ENCODE measurements at places on chromosomes 12 and 14. TPM values are rescaled to one million over a fixed set of nuclear protein-coding genes. Genes with fewer than 3 reads are reported as not detected.

GRCh38 chr14:38168416-38168815 is 39.3 kb upstream of the SSTR1 start:
- H3K27ac ChIP-seq = no peak overlapping the region
- no peaks in the 10 kb centered on the region for H3K4me1 ChIP-seq
- H3K27me3 ChIP-seq = no peaks in the 10 kb centered on the region
- no peak for DNase-seq
- no peaks in the 10 kb centered on the region for H3K36me3 ChIP-seq

Gene SPTB
- 0.88 TPM for total RNA-seq

Gene INHBC
- not detected for total RNA-seq

- no peak overlapping the region for H3K4me3 ChIP-seq
- H3K4me1 ChIP-seq = no peaks in the 10 kb centered on the region
- DNase-seq = no peak
These were observed 41.8 kb upstream of the DCD start for GRCh38 chr12:54689984-54690383.

GRCh38 chr14:75543253-75543652 is 21.0 kb downstream of the BATF start:
- H3K27me3 ChIP-seq = no peaks in the 10 kb centered on the region
- H3K36me3 ChIP-seq = no peaks in the 10 kb centered on the region
- no peak overlapping the region for H3K4me3 ChIP-seq
- H3K4me1 ChIP-seq = no peaks in the 10 kb centered on the region

- peak overlapping the region; percentile 61 for H3K27ac ChIP-seq
- peak overlapping the region; percentile 33 for H3K4me3 ChIP-seq
- no peaks in the 10 kb centered on the region for H3K27me3 ChIP-seq
- H3K4me1 ChIP-seq = no peaks in the 10 kb centered on the region
These were observed 44.7 kb upstream of the SINHCAF start for GRCh38 chr12:31370531-31371255.

DNA sequence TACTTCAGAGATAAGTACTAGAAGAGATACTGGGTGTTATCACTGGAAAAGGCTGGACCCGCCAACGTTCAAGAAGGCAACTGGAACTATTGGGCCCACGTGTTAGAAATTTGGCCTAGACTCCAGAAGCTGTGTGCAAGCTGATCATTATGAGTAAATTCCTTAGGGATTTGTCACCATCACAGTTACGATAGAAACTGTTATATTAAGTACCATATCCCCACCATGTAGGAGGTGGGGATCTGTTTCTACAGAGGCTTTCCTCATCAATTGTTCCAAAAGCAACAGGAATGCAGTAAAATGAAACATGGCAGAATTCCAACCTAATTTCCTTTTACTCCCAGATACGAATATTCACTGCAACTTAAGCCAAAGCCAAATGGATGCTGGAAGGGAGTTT is 170.7 kb downstream of the NOVA1 start:
- no peaks in the 10 kb centered on the region for H3K4me1 ChIP-seq
- no peak overlapping the region for H3K27ac ChIP-seq
- no peak overlapping the region for H3K4me3 ChIP-seq
- DNase-seq = no peak
- no peaks in the 10 kb centered on the region for H3K27me3 ChIP-seq

Gene CINP
- 28.8 TPM for total RNA-seq

DNA sequence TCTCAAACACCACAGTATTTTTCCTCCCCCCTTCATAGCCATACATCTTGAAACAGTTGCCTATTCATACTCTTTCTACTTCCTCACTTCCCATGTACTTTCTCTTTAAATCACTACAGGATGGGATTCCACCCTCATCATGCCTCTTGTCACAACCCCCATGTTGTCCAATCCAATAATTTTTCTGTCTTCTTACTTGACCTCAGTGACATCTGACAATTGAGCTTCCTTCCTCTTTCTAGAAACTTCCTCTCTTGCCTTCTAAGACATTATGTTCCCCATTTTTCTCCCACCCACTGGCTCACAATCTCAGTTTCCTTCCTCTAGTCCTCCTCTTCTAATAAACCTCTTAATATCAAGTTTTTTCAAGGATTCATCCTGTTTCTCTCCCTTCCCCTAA is 5.3 kb downstream of the C2CD5 start:
- no peaks in the 10 kb centered on the region for H3K36me3 ChIP-seq
- peaks cover 13% of the 10 kb centered on the region for H3K4me1 ChIP-seq

Gene SLCO1B1
- total RNA-seq = 0.15 TPM

DNA sequence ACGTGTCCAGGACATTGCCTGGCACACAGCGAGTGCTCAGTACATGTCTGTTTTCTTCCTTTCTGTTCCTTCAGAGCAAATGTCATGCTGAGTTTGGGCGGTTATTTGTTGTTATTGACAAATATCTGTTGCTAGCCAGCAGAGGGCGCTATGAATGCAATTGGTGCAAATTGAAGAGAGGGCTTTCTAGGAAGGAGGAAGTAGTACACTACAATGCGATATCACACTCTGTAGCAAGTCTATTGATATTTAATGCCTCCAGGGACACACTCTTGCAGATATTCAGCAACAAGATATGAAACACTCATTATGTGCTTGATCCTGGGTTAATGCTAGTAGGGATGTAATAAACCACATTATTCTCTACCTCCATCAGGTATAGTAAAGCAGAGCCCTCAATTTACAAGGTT is 267.3 kb upstream of the SRRM4 start:
- H3K4me1 ChIP-seq = no peaks in the 10 kb centered on the region
- no peak overlapping the region for H3K4me3 ChIP-seq
- H3K27me3 ChIP-seq = peaks cover 4% of the 10 kb centered on the region
- no peak overlapping the region for H3K27ac ChIP-seq
- no peak for DNase-seq
- no peaks in the 10 kb centered on the region for H3K36me3 ChIP-seq

DNA sequence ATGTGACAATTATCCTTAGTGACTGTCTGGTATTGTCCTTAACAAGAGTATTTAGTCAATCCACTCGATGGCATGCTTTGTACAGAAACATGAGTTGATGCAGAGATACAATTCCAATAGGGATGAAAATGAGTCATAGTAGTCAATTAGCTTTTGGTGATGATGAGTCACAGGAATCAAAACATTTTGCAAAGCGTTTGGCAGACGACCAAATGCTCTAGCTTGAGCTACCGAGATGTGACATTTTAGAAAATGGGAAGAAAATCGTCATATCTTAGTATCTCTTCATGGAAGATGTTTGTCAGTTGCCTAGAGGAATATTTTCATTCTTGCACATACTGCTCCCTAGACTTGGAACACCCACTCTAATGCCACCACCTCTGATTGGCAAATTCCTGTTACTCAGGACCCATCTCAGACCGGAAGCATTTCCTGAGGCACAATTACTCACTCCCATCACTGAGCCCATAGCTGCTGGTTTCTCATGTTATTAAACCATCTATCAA is 95.0 kb downstream of the LMNTD1 start:
- no peaks in the 10 kb centered on the region for H3K36me3 ChIP-seq
- no peaks in the 10 kb centered on the region for H3K27me3 ChIP-seq
- no peak overlapping the region for H3K4me3 ChIP-seq
- no peak overlapping the region for H3K27ac ChIP-seq

Gene AKT1
- 116 TPM for total RNA-seq
